Uterus (tissue), 4 donors: ENCODE measurements at places on chromosomes 5 and 9. TPM values are rescaled to one million over a fixed set of nuclear protein-coding genes. Genes with fewer than 3 reads are reported as not detected.

The TLX3 gene
- not detected for total RNA-seq

The VDAC1 gene
- 70.7 TPM for total RNA-seq

The EQTN gene
- total RNA-seq = not detected

The MORN5 gene
- not detected for total RNA-seq

The ORM1 gene
- 2.4 TPM for total RNA-seq

The CNTFR gene
- total RNA-seq = 6.6 TPM

The HEMGN gene
- total RNA-seq = not detected

The RMRP gene
- 57,722 TPM for total RNA-seq

The C7 gene
- total RNA-seq = 438 TPM

The GPR151 gene
- total RNA-seq = not detected

The OMD gene
- total RNA-seq = 8.5 TPM

The KCNIP1 gene
- total RNA-seq = 5.6 TPM

The SH2D3C gene
- 22.9 TPM for total RNA-seq
